ENCODE measurements at places on chromosomes 4 and X. TPM values are rescaled to one million over a fixed set of nuclear protein-coding genes. Genes with fewer than 3 reads are reported as not detected.

MAMLD1 gene
- 0.96 TPM for total RNA-seq

ZCCHC18 gene
- total RNA-seq = 0.18 TPM

VSIG1 gene
- total RNA-seq = 0.18 TPM

FRMD7 gene
- total RNA-seq = not detected

GRCh38 chrX:14718403-14718802, 154.5 kb downstream of the FANCB start:
- no peak for DNase-seq

GRCh38 chr4:55398461-55398860, 2.7 kb downstream of the TMEM165 start:
- no peak for DNase-seq

DNA sequence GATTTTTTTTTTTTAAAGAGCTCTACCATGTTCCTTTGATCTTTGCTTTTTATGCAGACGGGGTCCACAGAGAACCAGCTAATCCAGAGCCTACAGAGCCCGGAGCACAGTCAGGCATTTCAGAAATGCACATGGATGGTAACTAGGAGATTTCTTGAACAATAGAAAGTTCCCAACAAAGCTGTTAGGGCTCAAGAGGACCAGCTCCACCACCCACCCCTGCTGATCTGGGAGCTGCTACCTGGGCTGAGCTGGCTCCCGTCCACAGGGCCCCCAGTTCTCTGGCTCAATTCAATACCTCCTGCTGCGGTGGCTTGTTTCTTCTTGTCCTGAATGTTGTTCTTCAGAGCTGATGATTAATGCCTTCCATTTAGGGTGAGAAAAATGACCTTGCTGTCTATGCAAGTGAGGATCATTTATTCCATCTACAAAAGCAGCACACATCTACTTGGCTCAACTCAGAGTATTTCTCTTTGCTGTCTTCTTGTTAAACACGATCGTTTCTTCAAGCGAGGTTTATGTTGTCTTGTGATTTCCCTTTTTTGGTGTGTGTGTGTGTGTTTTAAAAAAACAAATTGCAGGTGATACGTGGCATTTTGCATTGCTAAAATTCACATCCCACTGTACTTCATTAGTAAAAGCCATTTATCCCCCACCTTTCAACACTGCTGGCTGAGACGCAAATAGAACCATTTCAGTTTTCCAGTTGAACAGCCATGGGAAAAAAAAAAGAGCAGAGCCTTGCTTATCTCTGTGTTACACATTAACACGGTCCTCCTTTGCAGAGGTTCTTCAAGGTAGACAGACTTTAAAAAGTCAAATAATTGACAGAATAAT, 31.3 kb downstream of the IGFBP7 start:
- DNase-seq = no peak

DNA sequence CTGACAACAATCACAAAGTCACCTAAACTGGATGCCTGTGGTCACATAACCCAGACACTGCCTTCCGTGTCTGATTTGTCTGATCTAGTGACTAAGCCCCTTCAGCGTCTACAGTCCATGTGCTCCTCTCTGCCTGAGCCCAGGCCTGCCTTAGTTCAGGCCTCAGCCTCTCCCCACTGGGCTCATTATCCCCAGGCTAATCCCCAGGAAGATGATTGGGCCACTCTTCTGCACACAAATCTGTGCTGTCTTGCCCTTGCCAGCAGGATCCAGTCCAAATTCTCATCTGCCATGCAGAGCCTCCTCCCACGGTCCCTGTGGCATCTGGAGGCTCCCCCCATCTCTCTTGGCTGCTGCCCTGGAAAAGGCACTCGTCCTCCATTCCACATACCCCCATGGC, 96.5 kb downstream of the SLC2A9 start:
- DNase-seq = no peak

DNA sequence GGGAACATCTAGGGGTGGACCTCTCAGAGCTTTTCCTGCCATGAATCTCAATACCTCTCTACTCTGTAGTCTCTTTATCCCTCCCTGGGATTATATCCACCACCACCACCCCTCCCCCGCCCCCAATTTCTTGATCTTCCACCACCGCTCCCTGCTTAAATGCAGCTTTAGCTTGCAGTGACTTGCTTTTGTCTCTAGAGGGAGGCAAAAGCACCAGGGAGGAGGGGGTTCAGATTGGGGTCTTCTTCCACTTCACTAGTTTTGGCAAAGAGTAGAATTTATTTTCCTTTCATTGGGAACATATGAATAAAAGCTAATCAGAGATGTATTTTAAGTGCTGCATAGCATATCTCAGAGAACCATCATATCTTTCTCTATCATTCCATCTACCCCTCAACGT, 5.5 kb downstream of the ARHGAP36 start:
- DNase-seq = no peak

DNA sequence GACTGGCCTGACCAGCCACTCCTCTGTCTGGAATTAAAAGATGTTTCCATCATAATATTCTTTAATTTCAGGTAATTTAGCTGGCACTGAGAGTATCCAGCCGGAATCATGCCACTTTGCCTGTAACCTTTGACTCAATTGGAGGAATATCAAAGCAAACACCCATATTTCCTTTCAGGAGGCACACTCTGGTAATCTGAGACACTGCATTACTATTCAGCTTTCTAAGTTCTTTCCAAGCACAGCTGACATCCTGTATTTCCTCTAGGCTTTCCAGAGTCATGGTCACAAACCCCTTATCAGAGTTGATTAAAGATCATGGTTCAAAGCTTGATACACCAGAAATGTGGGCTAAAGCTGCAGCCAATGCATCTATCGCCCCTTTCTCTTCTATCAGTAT, 29.3 kb downstream of the INTS12 start:
- no peak for DNase-seq

- DNase-seq = no peak
Measured at GRCh38 chr4:151204925-151205524, 71.9 kb upstream of the PRSS48 start.

DNA sequence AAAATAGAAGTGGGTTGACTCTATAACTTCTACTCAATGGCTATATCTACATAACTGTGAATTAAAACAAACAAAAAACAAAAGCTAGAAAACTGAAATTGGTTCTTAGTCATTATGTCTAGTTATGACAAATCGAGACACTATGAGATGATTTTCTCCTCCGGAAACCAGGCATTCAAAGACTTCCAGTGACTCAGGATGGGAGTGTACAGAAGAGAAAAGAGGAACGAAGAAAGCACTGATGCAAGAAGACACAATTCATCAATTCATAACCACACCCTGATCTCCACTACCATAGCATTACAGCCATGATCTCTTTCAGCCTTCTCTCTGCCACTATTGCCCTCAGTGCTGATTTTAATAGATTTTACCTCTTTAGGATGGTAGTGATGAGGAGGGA, 253.6 kb downstream of the CBLL2 start:
- DNase-seq = no peak

Data from activated naive CD4-positive, alpha-beta T cell treated with anti-CD3 and anti-CD28 coated beads, Interleukin-2, amount 50 U/mL, for 72 hours (primary cell).